ENCODE measurements at places on chromosomes 16 and 17.
A peak's percentile ranks its signal among the peaks of the same experiment; 100 is the strongest.

GRCh38 chr17:7496470-7497183 lies 12.5 kb downstream of the POLR2A start:
- DNase-seq: no peak

DNA sequence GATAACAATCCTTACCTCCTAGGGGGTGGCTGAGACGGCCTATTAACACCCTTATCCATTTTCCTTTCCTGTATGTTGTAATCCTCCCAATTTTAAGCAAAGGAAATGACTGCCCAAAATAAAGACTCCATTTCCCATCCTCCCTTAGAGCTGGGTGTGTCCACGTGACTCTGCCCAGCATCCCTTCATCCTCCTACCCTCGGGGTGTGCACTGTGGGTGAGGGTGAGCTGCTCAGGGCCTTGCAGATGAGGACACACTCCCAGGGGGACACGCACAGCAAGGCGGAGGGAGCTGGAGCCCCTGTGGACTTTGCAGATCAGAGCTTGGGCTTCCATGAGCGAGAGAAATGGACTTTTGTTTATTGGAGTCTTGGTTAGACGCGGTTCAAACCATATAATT lies 186.8 kb downstream of the IRF8 start:
- no peak for DNase-seq

DNA sequence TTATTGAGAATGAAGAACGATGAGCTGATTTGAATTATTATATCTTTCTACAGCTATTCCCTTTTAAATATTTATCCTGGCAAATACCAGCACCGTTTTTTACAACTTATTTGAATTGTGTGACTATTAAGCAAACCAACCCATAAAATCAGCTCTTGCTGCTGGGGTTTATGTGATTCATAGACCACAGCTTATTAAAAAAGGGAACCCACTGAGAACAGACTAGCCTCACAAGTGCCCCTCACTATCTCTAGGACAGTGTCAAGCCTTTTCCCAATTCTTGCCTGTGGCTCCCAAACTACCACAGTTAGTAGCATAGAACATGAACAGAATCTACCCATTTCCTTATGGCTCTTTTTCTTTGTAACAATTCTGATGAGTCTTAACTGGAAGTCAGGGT lies 6.1 kb upstream of the LIG3 start:
- peak; percentile 72 for DNase-seq

- no peak for DNase-seq
Measured at GRCh38 chr17:47732399-47733046, 513 bp upstream of the TBX21 start.

- no peak for DNase-seq
Measured at GRCh38 chr16:30088237-30088831, 3.4 kb downstream of the TBX6 start.

DNA sequence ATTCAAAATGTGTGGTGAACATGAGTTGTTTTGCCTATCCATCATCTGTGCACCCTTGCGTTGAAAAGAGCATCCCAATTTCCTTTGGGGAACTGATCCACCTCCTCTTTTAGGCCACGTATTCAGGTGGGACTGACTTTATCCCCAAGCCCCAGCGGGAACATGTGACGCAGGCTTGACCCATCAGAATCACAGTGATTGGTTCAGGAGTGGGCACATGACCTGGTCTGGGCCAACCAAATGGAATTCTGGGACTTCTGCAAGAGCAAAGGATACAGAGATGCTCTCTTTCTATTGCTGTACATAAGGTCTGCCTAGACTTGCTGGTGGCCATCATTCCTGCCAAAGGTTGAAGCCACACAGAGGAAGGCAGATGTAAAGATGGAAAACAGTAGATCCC lies 158.9 kb downstream of the IRX5 start:
- no peak for DNase-seq

DNA sequence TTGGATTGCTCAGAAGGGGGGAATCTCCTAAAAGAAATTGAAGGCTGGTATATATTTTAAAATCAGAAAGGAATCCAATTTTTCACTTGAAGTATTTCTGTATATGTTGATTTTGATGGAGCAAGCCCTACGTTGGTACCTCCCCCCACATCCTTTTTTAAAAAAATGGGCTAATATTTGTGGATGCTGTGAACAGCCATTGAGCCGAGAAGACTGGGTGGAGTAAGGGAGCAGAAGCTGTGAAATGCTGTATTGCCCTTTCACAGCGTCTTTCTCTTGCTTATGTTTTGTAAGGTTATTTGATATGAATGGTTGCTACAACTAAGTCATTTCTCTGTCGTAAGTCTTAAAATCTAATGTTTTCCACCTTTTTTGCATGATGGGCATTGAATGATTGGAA lies 2.3 kb downstream of the PAFAH1B1 start:
- DNase-seq: no peak

DNA sequence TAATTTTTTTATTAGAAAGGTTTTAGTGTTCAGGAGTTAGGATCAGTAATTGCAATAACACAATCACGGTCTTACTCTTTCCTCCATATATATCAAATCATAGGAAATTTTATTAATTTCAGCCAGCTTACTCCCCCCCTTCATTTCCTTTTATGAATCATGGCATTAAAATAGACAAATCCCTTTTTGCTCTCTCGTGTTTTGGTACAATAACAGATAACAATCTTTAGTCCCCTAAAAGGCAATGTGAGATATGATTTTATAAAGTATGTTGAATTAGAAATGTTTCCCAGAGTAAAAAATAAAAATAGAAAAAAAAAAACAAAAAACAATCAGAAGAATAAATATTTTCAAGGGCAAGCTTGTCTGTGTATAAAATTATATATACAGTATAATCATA lies 42.6 kb upstream of the RHOT1 start:
- no peak for DNase-seq

DNA sequence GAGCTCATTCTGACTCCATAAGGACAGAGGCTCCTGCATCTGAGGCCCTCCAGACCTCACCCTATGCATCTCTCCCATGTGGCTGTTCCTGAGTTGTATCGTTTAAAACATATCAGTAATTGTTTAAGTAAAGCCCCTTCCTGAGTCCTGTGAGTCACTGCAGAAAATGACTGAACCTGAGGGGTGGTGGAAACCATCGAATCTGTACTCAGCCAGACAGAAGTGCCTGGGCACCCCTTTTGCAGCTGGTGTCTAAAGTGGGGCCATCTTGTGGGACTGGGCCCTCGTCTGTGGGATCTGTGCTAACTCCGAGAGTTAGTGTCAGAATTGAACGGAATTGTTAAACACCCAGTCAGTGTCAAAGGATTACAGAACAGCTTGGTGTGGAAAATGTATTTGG lies 25.4 kb downstream of the CMTM3 start:
- DNase-seq: no peak

DNA sequence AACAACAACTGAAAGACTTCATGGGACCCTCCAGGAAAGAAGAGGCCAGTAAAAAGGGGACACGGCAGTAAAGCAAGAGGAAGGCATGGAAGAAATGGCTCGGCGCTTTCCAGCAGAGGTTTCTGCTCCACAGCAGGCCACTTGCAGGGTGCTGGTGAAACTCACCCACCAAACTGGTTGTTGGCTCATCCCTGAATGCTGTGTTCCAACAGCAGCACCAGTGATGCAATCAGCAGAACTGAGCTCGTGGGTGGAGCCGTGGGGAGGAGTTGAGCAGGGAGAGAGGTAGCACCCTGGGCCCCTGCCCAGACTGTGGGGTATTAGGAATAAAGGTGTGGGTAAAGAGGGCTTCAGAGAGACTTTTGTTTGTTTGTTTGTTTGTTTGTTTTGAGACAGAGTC lies 62.8 kb upstream of the ADCY9 start:
- peak; percentile 89 for DNase-seq

GRCh38 chr17:80107231-80108021 lies 6.0 kb downstream of the GAA start:
- DNase-seq: no peak

GRCh38 chr17:39704821-39705551 lies 5.1 kb downstream of the ERBB2 start:
- DNase-seq: no peak

GRCh38 chr17:35725802-35726126 lies 5.7 kb upstream of the RASL10B start:
- peak; percentile 22 for DNase-seq

DNA sequence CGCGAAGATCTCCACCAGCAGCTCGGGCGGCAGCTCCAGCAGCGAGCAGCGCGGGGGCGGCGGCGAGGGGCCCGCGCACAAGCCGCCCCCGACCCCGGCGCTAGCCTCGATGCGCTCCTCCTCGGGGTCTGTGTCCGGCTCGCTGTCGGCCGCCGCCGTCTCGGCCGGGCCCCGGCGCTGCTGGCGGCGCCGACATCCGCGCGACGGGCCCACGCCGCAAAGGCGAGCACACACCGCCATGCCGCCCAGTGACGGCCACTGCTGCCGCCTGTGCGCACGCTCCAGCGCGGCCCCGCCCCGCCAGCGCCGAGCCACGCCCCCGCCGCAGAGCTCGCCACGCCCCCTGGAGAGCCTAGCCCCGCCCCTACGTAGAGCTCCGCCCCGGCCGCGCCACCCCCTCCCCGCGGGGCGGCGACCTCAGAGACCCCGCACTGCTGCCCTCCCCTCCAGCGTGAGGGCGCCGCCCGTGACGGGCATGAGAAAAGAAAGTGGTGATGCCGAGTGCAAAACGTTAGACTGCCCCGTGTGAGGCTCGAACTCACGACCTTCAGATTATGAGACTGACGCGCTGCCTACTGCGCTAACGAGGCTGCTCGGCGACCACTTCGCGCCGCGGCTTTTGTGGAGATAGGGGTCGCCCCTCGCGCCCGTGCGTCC lies at the start of gene FBXO31:
Gene FBXO31, minus strand, starts transcription at position 272 of the 657 bp plus-strand sequence. Its CDS starts 32 bp downstream, at position 240.
- peak; percentile 78 for DNase-seq

GRCh38 chr16:1173788-1174451 lies 21.0 kb downstream of the CACNA1H start:
- DNase-seq: no peak

DNA sequence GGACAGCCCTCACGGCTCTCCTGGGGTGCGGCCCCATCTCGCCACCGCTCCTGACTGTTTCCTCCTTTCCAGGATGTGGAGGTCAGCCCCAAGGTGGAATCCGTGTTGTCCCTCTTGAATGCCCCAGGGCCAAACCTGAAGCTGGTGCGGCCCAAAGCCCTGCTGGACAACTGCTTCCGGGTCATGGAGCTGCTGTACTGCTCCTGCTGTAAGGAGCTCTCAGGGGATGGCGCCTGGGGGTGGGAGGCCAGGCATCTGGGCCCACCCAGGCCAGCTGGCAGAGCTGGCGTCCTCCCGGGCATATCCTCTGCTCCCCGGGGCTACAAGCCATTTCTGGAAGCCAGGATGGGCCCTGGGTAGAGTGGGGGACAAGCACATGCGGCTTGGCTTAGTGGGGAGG lies 13.2 kb downstream of the IL34 start:
- no peak for DNase-seq

- peak; percentile 94 for DNase-seq
Measured at GRCh38 chr16:68257251-68257905, 6.9 kb upstream of the SLC7A6 start.

DNA sequence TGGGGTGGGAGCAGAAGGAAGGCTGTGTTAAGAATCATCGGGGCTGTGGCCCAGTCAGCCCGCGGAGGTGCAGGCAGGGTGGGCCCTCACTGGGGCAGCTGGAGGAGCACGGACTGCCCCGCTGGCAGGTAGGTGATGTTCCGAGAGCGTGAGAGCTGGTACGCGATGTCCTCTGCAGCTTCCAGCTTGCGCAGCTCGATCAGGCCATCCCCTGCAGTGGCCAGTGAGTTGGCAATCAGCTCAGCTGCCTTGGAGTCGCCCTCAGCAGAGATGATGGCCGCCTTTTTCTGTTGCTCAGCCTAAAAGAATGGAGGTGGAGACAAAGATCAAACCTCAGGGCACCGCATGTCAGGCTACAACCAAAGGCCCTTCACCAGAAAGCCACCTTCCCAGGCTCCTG lies 9.8 kb downstream of the PHB1 start:
- DNase-seq: no peak

DNA sequence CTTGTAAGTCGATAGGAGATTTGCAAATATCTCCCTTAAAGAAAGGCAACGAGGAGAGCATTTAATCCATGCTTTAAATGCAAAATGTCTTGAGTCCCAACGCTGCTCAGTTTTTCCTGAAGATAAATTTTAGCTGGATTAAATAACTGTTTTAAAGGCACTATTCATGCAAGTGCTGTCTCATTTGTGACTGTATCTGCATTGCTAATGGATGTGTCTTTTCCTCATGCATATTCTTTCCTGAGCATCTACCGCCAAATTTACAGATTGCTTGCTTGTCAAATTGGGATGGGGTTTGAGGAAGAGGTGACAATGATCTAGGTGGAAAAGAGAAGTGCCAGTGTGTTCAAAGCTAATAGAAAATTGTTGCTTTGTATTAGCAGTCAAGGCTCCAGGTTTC lies 106.9 kb downstream of the RBFOX1 start:
- no peak for DNase-seq

DNA sequence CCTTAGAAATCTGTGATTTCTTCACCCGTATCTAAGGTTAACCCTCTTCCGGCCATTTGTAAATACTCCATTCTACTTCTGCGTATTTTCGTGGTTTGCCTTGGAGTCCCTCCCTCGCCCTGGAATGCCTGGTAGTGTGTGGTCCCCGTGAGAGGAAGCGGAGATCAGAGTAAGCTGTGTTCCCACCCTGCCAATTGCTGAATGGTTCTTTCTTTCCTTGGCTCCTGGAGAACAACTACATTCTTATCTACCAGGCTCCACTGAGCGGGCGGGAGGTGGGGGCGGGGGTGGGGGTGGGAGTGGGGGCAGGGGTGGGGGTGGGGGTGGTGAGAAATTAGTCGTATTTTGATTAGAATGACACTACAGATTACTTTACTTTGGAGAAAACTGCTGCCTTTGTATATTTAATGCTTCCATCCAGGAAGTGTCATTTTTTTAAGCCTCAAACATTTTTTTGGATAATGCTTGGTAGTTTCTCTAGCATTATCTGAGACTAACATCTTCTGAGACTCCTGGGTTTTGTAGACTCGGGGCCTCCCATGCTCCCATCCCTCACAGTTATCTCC lies 20.9 kb upstream of the FASN start:
- DNase-seq: no peak

- peak; percentile 63 for DNase-seq
Measured at GRCh38 chr16:72400257-72401083, 228.5 kb upstream of the PMFBP1 start.

- no peak for DNase-seq
Measured at GRCh38 chr16:14490235-14490634, 139.8 kb downstream of the PARN start.

- no peak for DNase-seq
Measured at GRCh38 chr17:31525801-31526549, 134.5 kb downstream of the RAB11FIP4 start.

- DNase-seq: no peak
Measured at GRCh38 chr16:15996432-15997109, 47.2 kb downstream of the ABCC1 start.

- DNase-seq: no peak
Measured at GRCh38 chr16:26665166-26665939, 401.4 kb upstream of the C16orf82 start.

GRCh38 chr16:75293772-75294171 lies 42.3 kb upstream of the BCAR1 start:
- no peak for DNase-seq

GRCh38 chr17:82961366-82962162 lies 117.8 kb upstream of the METRNL start:
- DNase-seq: no peak

GRCh38 chr16:53787423-53787822 lies 83.5 kb downstream of the FTO start:
- DNase-seq: peak; percentile 2

- no peak for DNase-seq
Measured at GRCh38 chr17:72998343-72998742, 94.1 kb downstream of the SLC39A11 start.

- no peak for DNase-seq
Measured at GRCh38 chr17:18960241-18960665, 8.3 kb downstream of the SLC5A10 start.

- peak; percentile 77 for DNase-seq
Measured at GRCh38 chr17:27466743-27467375, 10.6 kb downstream of the KSR1 start.
